ENCODE measurements at places on chromosomes 2 and 18.

DNA sequence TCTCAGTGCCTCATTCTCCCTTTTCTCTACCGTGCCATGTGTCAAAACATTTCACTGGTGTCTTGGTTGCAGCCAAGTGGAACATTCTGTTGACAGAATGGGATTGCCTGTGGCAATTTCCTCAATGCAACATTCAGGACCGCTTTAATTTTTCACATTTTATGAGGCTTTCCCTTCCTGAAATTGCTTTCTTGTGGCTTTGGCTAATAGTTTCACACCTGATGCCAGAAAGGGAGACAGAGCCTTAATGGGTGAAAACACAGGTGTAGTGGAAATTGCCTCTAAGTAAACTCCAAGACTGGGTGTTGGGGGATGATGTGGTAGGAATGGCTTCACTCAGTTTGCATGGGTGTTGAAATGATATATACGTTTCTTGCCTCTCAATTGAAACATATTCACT, 278.3 kb downstream of the TSN start:
- no peak for DNase-seq

DNA sequence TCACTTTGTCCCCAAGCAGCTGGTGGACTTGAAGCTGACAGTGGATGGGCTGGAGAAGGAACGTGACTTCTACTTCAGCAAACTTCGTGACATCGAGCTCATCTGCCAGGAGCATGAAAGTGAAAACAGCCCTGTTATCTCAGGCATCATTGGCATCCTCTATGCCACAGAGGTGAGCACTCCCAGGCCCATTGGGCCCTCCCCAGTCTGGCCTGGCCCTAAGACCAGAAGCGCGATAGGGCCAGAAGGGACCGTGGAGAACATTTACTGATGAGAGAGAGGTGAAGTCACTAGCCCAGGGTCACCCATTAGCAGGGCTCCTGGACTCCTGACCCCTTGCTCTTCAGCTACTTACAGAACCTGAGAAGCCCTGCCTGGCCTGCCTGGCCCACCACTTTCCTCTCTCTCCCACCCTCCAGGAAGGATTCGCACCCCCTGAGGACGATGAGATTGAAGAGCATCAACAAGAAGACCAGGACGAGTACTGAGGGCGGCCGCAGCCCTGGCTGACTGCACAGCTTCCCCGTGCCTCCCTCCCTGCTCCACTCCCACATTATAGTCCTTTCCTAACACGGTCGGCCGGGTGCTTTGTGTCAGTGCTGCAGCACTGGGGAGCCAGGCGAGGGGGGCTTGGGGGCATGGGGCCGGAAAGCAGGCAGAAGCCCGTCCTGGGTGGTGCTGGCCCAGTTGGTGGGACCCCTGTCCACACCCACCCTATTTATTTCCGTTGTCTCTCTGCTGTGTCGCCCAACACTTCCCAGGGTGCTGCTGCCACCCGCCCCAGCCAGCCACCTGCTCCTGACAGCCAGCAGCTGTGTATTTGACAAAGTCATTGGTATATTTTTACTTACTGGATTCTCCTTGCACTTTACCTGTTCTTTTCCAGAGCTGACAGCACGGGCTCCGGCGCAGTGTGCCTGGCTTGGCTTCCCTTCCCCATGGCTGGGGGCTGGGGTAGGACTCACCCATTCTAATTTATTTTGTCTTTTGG, 6.6 kb upstream of the TMEM214 start:
- DNase-seq = no peak

- no peak for DNase-seq
Observed at GRCh38 chr2:54012538-54013141, 41.8 kb upstream of the PSME4 start.

DNA sequence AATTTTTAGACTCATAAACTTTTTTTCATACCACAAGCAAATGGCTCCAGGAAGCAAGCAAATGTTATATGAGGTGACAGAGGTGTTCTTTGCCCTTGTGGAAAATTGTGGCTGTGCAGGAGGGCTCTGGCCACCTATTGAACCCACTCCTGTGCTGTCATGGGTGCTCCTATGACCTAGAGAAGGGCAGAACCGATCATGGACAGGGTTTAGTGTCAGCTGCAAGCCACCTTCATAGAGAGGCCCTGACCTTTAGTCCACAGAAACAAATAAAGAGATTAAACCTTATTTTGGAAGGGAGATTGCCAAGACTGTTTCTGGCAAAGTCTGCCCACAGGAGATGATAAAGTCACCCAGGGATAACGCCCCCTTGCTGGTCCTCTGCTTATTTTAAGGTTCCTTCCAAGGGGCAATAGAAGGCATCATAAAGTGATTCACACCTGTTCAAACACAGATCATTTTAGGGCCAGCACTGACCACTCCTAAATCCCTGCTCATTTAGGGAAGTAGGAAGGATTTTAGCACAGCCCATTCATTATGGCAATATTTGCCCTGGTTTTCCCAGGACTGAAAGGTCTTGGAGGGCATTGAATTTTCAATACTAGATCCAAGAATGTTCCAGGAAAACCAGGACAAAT, 26.1 kb upstream of the STAT4 start:
- DNase-seq = no peak

- no peak for DNase-seq
Observed at GRCh38 chr2:86337244-86337835, at the start of gene REEP1. REEP1 (minus strand) TSS chr2:86337626; CDS start chr2:86337510, 116 bp downstream.

DNA sequence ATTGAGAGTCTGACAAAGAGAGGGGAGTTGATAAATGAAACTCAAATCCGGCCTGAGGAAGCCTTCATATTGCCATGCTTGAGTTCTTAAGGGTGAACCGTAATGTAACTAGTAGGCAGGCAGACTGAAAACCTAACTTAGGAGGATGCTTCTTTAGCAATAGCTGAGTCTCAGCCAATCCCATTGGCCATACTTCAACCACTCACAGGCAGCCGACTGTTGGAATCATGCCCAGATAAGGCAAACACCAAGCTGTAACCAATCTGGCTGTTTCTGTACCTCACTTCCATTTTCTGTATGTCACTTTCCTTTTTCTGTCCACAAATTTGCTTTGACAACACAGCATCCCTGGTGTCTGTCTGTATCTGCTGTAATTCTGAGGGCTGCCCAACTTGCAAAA, 39.5 kb downstream of the TPRKB start:
- DNase-seq = no peak

DNA sequence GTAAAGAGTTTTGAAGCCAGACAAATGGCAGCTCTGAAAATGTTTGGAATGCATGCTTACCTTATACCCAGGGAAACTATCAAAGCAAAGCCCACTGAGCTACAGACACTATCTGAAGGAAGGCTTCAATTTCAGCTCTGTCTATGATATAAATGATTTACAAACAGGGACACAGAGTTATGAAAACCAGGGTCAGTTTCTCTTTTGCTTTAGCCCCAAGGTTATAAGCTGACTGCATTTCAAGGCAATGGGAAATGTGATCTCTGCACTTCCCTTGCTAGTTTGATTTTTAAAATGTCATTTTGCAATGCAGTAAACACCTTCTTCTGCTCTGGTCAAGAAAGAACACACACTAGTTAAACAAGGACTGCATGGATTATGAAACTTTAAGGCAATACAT, 65.2 kb upstream of the CCDC195 start:
- DNase-seq = no peak

DNA sequence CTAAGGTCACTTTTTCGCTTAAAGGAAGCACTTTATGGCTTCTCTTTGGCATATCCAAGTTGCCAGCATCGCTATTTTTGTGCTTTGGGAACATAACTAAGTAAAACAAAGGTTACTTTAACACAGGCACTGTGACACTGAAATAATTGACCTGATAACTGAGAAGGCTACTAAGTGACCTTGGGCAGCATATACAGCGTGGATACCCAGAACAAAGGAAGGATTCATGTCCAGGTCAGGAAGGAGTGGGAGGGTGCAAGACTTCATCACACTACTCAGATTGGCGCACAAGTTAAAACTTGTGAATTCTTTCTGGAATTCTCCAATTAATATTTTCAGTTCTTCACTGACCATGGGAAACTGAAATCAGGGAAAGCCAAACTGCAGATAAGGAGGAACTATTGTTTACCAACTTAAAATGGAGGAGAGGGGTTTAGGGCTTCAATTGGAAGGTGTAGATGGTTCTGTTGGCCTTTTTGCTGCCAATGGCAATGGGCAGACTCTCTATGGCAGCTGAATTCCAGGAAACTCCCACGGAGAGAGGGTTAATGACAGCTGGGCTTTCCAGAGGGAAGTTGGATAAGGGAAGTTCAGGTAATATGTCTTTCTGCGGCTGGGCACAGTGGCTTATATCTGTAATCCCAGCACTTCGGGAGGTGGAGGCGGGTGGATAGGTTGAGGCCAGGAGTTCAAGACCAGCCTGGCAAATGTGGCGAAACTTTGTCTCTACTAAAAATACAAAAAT, 45.3 kb downstream of the COMMD1 start:
- DNase-seq = no peak

Measured in activated naive CD4-positive, alpha-beta T cell (primary cell).